ENCODE measurements at places on chromosomes 7 and 10. TPM values are rescaled to one million over a fixed set of nuclear protein-coding genes. Genes with fewer than 3 reads are reported as not detected.

Gene NXPH1
- not detected for total RNA-seq

Gene RGR
- not detected for total RNA-seq

Gene MYL7
- total RNA-seq = 1.5 TPM

Gene FBXL13
- total RNA-seq = 9.2 TPM

Gene SEMA3A
- total RNA-seq = 19.6 TPM

GRCh38 chr10:70704211-70704610 is 31.9 kb downstream of the ADAMTS14 start:
- no peak for DNase-seq

- no peak for DNase-seq
Observed at GRCh38 chr10:132413226-132414205, 16.5 kb downstream of the PWWP2B start.

DNA sequence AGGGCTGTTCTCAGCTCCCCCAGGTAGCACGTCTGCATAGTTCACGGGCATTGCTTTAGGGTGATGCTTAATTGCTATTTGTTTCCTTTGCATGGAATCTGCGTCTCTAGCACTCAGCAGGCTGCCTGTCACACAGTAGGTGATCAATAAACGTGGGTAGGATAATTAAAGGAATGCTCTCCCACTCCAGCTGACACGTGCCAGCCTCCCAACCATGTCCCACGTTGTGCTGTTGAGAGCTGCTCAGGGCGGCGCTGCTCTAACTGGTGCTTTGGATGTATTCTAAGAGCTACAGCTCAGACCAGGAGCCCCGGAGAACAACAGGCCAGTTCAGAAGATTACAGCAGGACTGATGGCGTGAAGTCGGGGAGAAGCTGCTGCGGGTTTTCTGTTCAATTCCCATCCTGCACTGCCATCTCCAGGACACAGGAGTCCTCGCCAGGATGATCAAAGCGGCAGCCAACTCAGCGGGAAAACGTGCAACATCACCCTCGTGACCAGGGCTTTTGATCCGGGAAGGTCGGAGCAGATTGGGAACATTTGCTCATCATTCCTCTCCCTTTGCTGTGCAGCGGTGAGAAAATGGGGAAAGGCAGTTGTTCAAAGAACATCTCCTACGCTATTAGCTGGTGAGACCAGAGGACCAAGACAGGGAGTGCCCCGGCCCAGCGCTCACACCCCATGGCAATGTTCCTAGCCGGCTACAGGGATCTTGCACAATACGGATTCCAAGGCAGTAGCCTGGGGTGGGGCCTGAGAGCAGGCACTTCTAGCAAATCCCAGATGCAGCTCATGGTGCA is 50.5 kb upstream of the FOXK1 start:
- peak; percentile 22 for DNase-seq

GRCh38 chr10:99875473-99875872 is 93.0 kb downstream of the ABCC2 start:
- DNase-seq = no peak

- no peak for DNase-seq
Observed at GRCh38 chr7:124171068-124171467, 138.2 kb upstream of the TMEM229A start.

GRCh38 chr10:86091216-86091615 is 275.4 kb downstream of the GRID1 start:
- no peak for DNase-seq

DNA sequence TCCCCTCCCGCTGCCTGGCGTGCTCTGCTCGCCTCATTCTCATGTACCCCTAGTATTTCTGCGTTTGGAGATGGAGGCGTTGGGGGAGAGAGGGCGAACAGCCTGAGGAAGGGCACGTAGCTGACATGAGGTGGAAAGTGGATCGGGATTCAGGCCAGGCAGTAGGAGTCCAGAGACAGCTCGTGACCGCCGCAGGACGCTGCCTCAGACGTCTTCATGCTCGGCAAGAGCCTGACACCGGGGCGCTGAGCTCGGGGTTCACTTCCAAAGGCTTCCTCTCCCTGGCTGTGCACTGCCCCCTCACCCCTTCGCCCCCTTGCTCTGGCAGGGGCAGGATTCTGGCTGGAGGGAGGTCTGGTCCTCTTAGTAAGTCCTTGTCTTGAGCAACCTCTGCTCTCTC is 374.4 kb upstream of the MKI67 start:
- no peak for DNase-seq

DNA sequence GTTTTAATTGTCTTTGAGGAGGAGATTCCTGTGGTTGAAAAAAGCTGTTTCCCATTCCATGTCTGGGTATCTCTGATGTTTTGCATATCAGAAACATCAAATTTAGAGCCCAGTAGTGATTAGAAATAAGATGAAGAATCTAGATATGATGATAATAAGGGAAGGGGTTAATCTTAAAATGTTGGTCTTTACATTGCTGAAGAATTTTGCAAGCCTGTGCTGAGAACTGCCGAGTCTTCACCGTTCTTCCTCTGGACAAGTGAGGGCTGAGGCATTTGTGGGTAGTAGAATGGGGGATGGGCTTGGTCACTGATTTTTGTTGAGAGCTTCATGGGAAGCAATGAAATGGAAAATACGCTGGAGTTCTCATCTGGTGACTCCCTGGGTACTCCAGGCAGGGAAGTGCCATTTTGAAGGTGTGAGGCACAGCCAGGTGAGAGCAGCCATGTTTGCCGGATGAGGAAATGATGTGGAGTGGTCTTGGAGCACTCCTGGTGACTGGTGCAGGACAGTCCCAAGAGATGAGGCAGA is 10.2 kb downstream of the TCF7L2 start:
- DNase-seq = no peak

Measured in progenitor cell of endocrine pancreas (in vitro differentiated cells).